Fibroblast of gingiva (primary cell): ENCODE measurements at places on chromosomes 3 and 15.

GRCh38 chr3:7710284-7710683, 791.3 kb upstream of the LMCD1 start:
- DNase-seq, result no peak

DNA sequence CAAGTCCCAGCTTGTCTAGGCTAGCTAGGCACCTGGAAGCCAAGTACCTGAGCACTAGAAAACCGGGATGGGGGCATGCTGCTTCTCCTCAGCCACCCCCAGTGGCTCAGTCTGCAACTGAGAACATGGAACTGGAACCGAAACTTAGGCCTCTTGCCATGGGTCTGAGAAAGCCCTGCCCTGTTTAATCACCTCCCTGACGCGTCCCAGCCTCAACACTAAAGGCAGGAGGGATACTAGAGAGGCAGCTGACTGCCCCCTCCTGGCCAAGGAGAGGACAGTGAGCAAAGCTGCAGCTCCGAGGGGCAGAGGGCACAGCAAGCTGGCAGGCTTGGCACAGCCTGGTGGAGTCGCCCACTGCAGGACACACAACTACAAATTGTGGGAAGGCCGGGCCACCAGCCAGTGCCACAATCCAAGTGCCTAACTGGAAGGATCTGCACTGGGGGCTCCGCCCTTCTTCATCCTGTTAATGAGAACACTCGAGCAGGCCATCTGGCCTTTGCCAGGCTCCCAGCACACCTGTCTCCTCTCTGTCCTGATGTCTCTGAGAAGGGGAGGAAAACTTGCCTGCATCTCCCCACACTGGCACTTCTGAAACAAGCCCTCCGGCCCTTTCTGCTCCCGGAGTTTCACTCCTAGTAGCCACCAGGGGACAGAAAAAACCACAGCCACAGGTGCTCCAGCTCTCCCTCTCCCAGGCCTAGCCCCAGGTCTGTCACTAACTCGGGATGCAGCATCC, 53.7 kb downstream of the BDH1 start:
- peak; percentile 62 for DNase-seq

DNA sequence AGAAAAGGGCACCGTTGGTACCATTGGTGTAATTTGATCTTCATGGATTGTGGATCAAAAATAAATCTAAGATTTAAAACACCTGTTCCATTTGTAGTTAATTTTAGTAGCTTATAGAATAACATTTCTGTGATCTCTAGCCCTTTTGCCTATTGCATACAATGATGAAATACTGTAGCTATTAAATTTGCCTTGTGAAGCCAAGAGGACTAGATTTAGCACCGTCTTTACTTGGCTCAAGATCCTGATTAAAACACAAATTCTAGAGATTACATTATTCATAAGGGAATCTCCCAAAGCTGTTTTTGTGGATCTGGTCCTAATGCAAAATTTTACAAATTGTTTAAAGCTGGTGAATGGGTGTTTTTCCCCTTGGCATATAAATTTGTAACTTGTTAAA, 8.2 kb downstream of the TBC1D23 start:
- peak; percentile 87 for DNase-seq

DNA sequence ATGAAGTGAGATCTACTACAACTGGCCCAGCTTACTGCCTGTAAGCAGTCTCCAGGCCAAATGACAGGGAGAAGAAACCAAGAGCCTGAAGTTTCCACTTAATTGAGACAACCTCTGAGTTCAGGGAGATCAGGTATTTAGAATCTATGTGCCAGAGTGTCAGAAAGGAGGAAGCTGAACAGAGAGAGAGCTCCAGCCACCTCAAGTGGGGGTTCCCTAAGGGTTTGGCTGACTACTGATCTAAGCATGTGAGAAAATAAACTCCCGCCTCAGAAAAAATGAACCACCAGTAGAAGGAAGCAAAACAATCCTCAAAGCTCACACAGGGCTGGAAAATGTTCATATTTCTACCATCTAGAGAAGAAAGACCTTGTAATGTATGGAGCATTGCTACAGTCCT, 25.0 kb downstream of the ADAM10 start:
- peak; percentile 22 for DNase-seq

- no peak for DNase-seq
Measured at GRCh38 chr15:90946538-90946937, 8.1 kb upstream of the RCCD1 start.

GRCh38 chr3:130529486-130530215, 12.7 kb downstream of the COL6A6 start:
- no peak for DNase-seq
